Kidney (tissue), 22 donors: ENCODE measurements at places on chromosomes 2 and 18.

GRCh38 chr2:143802871-143803650 is 673.8 kb downstream of the ARHGAP15 start:
- no peaks in the 10 kb centered on the region for H3K36me3 ChIP-seq
- no peak overlapping the region for H3K4me3 ChIP-seq
- no peaks in the 10 kb centered on the region for H3K27me3 ChIP-seq
- DNase-seq, result no peak
- H3K27ac ChIP-seq, result no peak overlapping the region

- no peaks in the 10 kb centered on the region for H3K36me3 ChIP-seq
- H3K4me1 ChIP-seq, result peaks cover 7% of the 10 kb centered on the region
- no peaks in the 10 kb centered on the region for H3K27me3 ChIP-seq
- DNase-seq, result no peak
Measured at GRCh38 chr2:111656894-111657293, 227.1 kb downstream of the ANAPC1 start.

- H3K27me3 ChIP-seq, result no peaks in the 10 kb centered on the region
- peaks cover 15% of the 10 kb centered on the region for H3K4me1 ChIP-seq
- H3K27ac ChIP-seq, result peak overlapping the region; percentile 98
- peak overlapping the region; percentile 96 for H3K4me3 ChIP-seq
- no peaks in the 10 kb centered on the region for H3K36me3 ChIP-seq
Measured at GRCh38 chr2:95165030-95165370, 609 bp upstream of the ZNF2 start.

DNA sequence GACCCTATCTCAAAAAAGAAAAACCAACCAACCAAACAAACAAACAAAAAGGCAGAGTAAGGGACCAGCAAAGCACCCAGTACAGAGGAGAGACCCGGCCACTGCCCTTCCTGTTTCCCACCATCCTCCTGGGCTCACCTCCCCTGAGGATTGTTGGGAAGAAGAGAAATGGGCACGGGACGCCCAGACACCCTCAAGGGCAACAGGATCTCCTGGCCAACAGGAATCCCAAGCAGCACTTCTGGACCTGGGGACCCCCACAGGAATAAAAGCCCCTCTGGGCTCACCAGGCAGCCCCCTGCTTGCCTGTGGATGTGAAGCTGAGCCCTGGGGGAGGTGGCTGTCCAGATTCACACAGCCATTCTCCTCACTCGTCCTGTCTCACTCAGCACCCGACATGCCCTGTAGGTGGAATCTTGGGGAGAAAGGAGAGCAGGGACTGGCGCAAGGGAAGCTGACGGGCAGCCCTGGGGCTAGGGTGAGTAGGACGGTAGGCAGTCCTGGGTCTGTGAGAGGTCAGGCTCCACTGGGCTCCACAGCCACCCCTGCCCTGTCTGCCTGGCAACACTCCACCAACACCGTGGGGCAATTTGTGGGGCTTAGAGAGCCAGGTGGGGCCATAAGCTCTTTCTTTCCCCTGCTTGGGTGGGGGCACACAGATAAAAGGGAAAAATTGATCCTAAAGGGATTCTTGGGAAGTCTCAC is 18.0 kb downstream of the KLF11 start:
- no peaks in the 10 kb centered on the region for H3K27me3 ChIP-seq
- no peak for DNase-seq
- H3K4me1 ChIP-seq, result no peaks in the 10 kb centered on the region
- peak overlapping the region; percentile 1 for H3K27ac ChIP-seq

- no peaks in the 10 kb centered on the region for H3K27me3 ChIP-seq
- peak; percentile 82 for DNase-seq
- H3K36me3 ChIP-seq, result no peaks in the 10 kb centered on the region
- peak overlapping the region; percentile 88 for H3K4me3 ChIP-seq
- H3K4me1 ChIP-seq, result peaks cover 6% of the 10 kb centered on the region
- no peak overlapping the region for H3K27ac ChIP-seq
Measured at GRCh38 chr2:54724560-54725342, 1.3 kb downstream of the EML6 start.
